ENCODE measurements at places on chromosomes 3 and 15. TPM values are rescaled to one million over a fixed set of nuclear protein-coding genes. Genes with fewer than 3 reads are reported as not detected.

Gene CDHR4
- polyA plus RNA-seq = not detected

Gene NEO1
- polyA plus RNA-seq = 40.2 TPM

Gene CSPG5
- 1.6 TPM for polyA plus RNA-seq

Gene ZNF660
- polyA plus RNA-seq = 5.7 TPM

Gene PAK6
- 0.76 TPM for polyA plus RNA-seq

Gene HIGD2B
- polyA plus RNA-seq = not detected

Gene WHAMM
- 10.8 TPM for polyA plus RNA-seq

Gene CYP1A2
- not detected for polyA plus RNA-seq

Gene FETUB
- polyA plus RNA-seq = not detected

Gene CLDND1
- 76.8 TPM for polyA plus RNA-seq

Data from hindlimb muscle (tissue), 1 donor.